Type B pancreatic cell (in vitro differentiated cells): ENCODE measurements at places on chromosomes 3 and 15. TPM values are rescaled to one million over a fixed set of nuclear protein-coding genes. Genes with fewer than 3 reads are reported as not detected.

SENP8 gene
- total RNA-seq = 4.9 and 6.1 TPM in 2 replicates

DNA sequence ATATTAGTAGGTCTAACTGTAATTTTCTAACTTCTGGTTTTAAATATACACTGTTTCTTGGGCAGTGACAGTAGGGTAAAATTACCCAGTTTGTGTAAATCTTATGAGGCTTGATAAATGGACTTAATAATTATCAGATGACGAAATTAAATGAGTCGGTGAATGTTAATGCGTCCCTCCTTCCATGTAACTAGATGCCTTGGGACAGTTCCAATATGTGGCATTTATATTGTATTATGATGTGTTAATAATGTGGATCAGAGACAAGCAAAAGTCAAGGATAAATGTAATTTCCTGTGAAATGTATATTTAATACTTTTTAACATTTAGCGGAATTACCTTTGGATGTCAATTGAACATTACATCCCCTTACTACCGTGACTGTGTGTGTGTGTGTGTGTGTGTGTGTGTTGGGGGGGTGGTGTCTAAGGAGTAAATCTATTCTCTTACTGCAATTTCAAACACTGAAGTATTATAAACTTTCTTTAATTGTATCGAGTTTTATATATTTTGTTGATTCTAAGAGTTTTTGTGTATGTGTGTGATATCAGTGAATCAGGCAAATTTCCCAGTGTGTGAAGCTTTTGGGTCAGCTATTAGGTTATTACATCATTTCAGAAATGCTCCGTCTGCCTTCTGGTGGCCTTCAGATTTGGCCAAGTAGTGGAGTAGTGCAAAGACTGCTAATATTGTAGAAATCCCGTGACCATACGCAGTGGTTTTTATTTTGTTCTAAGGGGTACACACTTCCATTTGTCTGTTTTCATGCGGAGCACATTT is 50.1 kb downstream of the CNTN4 start:
- DNase-seq = no peak

DNA sequence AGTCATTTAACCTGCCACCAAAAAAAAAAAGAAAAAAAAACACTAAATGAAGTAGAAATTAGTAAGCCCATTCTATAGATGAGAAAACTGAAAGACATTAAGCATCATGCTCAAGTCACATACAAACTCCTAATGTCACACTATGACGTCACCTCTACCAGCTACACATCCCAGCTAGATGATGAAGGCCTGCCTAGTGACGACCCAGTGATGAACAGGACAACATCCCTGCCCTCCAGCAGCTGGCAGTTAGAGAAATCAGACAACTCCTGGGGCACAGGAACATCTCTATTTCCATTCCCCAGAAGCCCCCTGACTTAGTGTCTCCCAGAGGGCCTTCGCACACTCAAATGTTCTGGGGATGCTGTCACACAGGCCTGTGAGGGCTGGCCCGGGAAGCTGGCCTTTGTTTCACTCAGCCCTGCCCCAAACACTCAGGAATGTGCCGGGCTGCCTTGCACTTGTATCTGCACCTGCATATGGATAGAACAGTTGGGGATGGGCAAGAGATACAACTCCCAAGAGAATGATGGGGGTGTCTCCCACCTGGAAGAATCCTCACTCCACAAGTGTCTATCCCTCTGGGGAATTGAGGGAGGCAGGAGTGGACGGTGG is 7.0 kb upstream of the HAPLN3 start:
- DNase-seq = no peak

DNA sequence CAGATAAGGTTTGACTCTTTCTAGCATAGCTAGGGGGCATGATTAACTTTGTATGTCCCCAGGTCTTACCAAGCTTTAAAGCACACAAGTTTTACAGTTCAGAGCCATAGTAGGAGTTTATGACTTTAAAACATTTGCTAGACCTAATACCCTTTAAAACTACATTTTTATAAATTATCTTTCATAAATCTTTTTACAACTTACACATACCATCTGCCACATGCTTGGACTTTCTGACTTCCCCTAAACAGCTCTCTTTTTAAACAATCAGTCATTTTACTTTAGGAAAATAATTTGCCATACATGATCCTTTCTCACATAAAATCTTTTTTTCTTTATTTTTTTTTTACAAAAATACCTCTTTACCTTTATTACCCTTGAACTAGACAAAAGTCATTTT is 735.3 kb upstream of the CADM2 start:
- DNase-seq = no peak

DNA sequence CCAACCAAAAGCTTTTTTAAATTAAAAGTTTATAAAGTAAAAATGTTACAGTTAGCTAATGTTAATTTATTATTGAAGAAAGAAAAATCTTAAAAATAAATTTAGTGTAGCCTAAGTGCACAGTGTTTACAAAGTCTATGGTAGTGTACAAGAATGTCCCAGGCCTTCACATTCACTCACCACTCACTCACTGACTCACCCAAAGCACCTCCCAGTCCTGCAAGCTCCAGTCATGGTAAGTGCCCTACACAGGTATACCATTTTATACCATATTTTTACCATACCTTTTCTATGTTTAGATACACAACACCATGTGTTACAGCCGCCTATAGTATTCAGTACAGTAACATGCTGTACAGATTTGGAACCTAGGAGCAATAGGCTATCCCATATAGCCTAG is 29.1 kb downstream of the SSR3 start:
- no peak for DNase-seq

COL6A6 gene
- 1.1 and 6.3 TPM in 2 replicates for total RNA-seq

DNA sequence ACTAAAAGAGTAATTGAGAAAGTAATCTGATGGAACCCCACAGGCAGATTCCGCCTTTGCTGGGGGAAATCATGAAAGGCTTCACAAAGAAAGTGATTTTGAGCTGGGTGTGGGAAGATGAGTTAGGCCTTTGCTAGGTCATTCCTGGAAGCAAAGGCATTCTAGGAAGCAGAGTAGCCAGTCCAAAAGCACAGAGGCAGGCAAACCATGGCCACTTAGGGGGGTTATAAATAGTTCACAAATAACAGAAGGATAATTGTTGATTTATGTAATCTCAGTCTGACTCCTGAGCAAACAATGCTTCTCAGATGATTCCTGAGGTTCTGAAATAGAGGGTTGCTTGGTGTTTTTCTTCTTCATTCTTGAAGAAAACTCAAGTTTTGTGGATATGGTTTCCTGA is 576.3 kb downstream of the NTRK3 start:
- DNase-seq = no peak

PLIN1 gene
- 0.55 and 0.58 TPM in 2 replicates for total RNA-seq

ISLR gene
- 0.24 and 41.6 TPM in 2 replicates for total RNA-seq

DNA sequence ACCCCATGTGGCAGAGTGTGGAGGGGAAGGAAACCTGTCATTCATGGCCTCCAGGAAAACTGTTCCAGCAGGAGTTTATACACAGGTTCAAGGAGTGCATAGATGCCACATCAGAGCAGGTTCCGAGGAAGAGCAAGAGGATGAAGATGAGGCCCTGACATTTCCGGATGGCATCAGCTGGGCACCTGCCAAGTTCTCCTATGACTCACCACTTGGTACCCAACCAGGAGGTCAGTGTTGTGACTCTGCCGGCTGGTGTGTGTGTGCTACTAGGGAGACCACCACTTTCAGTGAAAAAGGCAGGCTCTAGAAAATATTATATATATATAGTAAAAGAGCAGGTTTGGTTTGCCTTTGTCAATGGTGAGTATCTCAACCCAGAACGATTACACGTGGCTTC is 69.3 kb downstream of the NTRK3 start:
- DNase-seq = no peak

- DNase-seq = no peak
Measured at GRCh38 chr3:49054344-49054862, 25.2 kb upstream of the IMPDH2 start.

DNA sequence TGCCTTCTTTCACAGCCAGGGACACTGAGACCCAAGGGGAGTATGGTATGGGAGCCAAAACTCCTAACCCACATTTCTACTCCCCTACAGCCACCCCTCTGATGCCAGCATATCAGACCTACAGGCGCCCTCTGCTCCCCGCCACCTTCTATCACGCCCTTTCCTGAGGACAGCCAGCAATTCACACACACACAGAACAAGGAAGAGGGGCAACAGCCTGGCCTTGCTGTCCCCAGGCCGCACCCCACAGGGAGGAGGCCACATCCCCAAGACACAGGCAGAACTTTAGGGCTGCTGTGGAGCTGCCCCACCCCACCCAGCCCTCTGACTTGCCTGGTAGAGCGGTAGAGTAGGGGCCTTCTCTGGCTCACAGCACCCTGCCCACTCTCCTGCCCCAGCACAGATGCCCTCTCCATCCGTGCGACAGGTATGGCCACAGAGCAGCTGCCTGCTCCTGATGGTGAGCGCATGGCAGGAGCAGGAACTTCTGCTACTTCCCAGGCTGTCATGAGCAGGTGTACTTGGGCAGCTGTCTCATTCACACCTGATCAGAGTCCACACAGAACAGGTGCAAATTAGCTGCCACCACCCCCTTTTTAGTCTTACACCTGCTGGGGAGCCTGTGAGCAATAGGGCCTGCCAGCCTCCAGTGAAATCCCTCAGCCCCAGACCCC is 33.4 kb downstream of the CCDC33 start:
- DNase-seq = no peak

C3orf70 gene
- 1.6 and 4.1 TPM in 2 replicates for total RNA-seq

EPHA6 gene
- 9.9 and 15.4 TPM in 2 replicates for total RNA-seq

DNA sequence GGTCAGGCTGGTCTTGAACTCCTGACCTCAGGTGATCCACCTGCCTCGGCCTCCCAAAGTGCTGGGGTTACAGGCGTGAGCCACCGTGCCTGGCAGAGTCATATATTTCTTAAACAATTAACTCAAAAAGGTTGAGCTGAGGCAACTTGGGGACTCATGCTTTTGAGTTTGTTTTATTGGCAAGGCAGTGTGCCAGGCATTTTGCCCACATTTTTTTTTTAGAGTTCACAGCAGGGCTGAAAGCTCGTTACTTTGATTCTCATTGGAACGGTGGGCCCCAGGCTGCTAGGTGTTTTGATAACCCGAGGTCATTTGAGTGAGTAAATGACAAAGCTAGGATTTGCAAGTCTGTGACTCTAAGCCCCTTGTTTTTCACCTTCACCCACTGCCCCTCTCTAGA is 76.2 kb downstream of the CCK start:
- DNase-seq = no peak

DNA sequence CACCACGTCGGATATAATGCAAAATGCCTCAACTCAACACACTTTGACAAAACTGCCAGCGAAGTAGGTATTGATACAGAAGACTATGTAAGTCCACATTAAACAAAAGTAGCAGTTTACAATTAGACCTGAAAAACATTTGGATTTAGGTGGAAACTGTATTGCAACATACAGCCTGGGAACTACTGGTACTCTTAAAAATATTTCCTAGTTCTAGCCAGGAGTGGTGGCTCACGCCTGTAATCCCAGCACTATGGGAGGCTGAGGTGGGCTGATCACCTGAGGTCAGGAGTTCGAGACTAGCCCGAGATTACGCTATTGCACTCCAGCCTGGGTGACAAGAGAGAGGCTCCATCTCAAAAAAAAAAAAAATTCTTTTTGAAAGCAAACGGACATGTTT is 246.2 kb downstream of the ZBTB20 start:
- DNase-seq = no peak

ALCAM gene
- 84.6 and 101 TPM in 2 replicates for total RNA-seq

DNA sequence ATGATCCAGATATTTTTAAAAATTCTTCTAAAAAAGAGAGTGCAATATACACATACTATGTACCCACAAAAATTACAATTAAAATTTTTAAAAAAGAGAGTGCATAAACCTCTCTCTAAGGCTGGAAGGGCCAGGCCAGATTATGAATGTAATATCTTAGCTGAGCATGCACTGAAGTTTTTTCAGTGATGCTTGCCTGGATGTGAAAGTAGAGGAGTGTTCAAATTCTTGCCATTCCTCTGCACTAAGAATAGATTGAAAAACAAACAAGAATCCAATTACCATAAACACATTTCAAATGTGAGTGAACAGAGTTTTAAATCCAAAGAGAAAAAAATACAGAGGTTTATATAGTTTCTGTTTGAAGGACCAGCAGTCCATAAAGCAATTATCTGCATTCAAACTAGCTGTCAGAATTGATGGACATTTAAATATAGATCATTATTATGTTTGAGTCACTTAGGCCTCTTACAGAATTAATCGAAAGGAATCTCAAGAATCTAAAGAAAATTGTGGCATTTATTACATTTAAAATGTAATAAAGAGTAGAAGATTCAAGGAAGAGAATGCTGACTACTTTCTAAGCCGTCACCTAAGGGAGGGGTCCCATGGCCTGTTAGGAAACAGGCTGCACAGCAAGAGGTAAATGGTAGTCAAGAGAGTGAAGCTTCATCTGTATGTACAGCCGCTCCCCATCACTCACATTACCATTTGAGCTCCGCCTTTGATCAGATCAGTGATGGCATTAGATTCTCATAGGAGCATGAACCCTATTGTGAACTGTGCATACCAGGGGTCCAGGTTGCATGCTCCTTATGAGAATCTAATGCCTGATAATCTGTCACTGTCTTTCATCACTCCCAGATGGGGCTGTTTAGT is 159.3 kb upstream of the MDFIC2 start:
- no peak for DNase-seq

DNA sequence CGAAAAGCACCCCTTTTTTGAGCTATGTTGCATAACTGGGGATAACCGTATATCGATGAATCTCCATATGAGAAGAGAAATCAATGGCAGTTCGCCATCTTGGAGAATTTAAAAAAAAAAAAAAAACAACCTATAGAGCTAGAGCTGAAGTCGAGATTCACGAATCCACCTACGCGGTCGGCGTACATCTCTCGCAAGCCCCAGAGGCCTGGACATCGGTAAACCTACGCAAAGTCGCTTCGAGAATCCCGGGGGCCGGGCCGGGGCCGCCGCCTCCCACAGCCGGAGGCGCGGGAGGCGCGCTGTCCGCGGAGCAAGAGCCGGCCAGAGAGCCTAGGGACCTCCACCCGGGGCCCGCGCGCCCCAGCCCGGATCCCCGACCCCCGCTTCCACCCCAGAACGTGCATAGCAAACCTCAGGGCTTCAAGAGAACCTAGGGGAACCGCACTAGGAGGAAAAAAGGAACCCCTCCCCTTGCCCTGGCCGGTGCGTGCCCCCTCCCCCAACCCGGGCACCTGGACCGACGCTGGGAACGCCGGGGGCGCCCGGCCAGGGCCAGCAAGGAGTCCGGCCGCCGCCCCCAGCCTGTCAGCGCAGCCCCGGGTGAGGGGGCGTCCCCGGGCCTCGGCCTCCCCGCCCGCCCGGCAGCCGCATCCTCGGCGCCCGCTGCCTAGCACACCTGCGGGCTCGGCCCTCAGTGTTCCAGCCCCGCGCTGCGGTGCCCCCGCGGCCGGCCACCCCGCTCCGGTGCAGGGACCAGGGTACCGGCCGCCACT is 567 bp downstream of the PFN2 start:
- peak; percentile 85 for DNase-seq

GXYLT2 gene
- total RNA-seq = 6.3 and 25.8 TPM in 2 replicates

THRB gene
- 15.6 and 27.3 TPM in 2 replicates for total RNA-seq
